Naive thymus-derived CD8-positive, alpha-beta T cell (primary cell): ENCODE measurements at places on chromosomes 13 and 19. TPM values are rescaled to one million over a fixed set of nuclear protein-coding genes. Genes with fewer than 3 reads are reported as not detected.

GRCh38 chr13:44433863-44434765, 60.5 kb downstream of the SERP2 start:
- no peak for DNase-seq
- no peak overlapping the region for H3K4me3 ChIP-seq
- peaks cover 6% of the 10 kb centered on the region for H3K27me3 ChIP-seq
- peaks cover 30% of the 10 kb centered on the region for H3K4me1 ChIP-seq

GRCh38 chr19:13153569-13154240, 3.5 kb downstream of the IER2 start:
- no peaks in the 10 kb centered on the region for H3K27me3 ChIP-seq
- H3K4me3 ChIP-seq = peak overlapping the region; percentile 98
- peaks cover 70% of the 10 kb centered on the region for H3K4me1 ChIP-seq
- peak; percentile 34 for DNase-seq

GRCh38 chr19:305240-306150, 14.3 kb upstream of the PLPP2 start:
- no peaks in the 10 kb centered on the region for H3K4me1 ChIP-seq
- peaks cover 4% of the 10 kb centered on the region for H3K36me3 ChIP-seq
- H3K27me3 ChIP-seq = no peaks in the 10 kb centered on the region
- H3K4me3 ChIP-seq = no peak overlapping the region
- no peak overlapping the region for H3K27ac ChIP-seq

DNA sequence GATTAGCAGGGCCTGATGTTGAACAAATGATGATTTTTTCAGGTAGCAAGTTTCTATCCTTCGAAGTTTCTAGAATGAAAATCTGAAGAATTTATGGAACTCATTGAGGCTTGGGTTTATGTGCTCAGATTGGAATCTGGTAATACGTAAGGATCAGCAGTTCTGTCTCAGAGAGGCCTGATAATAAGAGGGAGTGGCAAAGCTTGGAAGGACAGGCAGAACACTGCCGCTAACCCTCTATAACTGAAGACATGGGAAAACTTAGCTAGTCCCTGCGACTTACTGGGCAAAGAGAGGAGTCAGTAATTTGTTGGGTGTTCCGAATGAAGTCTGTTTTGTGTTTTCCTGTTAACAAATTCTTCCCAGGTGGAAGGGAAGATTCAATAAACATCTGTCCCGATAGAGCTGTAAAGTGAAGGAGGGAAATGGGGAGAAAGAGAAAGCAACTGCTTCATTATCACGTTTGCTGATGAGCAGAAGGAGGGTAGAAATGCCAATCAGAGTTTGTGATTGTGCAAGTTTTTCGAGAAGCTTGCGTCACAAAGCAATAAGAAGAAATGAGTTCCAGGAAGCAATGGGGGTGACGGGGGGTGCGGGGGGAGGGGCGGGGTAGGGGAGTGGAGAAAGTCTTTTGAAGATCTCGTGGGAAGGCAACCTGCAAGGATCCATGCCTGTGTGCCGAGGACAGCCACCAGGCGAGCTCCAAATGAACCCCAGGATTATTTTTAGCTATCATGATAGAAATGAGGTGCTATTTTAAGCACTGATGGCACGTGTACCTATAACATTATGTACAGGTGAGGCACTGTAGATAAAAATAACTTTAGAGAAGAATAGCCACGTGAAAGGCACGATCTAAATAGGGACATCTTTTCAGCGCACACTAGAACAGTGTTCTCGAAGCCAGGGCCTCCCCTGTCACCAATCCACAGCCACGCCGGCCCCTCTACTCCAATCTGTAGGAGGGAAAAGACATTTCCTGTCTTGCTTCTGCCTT, 224.1 kb downstream of the FGF9 start:
- H3K36me3 ChIP-seq = no peaks in the 10 kb centered on the region
- no peaks in the 10 kb centered on the region for H3K27me3 ChIP-seq
- H3K27ac ChIP-seq = no peak overlapping the region

DNA sequence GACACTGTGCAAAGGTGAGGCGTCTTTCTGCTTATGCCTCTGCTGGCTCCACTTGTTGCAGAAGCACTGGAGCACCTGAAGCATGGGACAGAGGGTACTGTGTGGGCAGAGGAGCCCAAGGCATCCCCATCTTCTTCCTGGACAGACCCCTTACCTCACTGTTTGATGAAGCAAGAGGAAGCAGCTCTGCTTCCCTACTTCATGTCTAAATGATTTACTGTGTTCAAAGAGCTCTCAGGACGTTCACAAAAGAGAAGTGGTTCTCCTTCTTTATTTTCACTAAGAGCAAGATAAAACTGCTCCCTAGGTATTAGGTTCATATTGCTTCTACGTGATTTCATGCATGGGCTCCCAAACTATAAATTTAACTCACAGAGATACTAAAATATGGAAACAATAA, 1635.4 kb upstream of the SLC10A2 start:
- no peak overlapping the region for H3K27ac ChIP-seq
- H3K36me3 ChIP-seq = no peaks in the 10 kb centered on the region
- H3K4me3 ChIP-seq = no peak overlapping the region
- H3K27me3 ChIP-seq = peaks cover 9% of the 10 kb centered on the region

DNA sequence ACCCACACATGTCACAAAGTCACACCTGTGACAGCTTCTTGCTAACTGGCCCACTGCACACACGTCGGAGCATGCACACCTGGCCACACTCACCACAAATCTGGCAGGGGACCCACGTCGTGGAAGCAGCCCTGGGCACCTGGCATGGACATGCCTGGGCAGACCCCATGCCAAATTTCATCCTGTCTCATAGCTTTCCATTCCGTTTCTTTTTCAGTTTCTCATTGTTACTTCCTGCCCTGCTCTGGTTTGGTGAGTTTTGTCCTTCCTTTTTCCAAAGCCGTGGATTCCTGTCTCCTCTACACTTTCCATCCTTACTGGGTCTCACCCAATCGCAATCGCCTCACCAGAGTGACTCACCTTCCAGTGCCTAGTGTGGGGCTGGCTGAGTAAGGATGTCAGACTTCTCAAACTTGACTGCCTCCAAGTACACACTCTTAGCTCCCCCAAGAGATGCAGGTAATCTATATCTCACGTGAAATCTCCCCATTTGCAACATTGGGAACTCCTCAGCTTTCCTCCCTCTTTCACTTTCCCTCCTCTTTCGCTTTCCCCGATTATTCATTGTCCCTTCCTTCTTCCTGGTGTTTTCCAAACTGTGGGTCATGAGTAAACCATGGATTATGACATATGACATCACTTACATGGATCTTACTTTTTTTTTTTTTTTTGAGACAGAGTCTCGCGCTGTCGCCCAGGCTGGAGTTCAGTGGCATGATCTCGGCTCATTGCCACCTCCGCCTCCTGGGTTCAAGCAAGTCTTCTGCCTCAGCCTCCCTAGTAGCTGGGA, 1.6 kb upstream of the BBC3 start:
- no peaks in the 10 kb centered on the region for H3K27me3 ChIP-seq
- no peaks in the 10 kb centered on the region for H3K36me3 ChIP-seq
- no peak for DNase-seq
- H3K4me1 ChIP-seq = peaks cover 18% of the 10 kb centered on the region
- peak overlapping the region; percentile 84 for H3K4me3 ChIP-seq
- peak overlapping the region; percentile 93 for H3K27ac ChIP-seq

- H3K4me3 ChIP-seq = no peak overlapping the region
- H3K36me3 ChIP-seq = peaks cover 7% of the 10 kb centered on the region
Measured at GRCh38 chr19:51140441-51140840, 1.7 kb upstream of the SIGLEC7 start.

DNA sequence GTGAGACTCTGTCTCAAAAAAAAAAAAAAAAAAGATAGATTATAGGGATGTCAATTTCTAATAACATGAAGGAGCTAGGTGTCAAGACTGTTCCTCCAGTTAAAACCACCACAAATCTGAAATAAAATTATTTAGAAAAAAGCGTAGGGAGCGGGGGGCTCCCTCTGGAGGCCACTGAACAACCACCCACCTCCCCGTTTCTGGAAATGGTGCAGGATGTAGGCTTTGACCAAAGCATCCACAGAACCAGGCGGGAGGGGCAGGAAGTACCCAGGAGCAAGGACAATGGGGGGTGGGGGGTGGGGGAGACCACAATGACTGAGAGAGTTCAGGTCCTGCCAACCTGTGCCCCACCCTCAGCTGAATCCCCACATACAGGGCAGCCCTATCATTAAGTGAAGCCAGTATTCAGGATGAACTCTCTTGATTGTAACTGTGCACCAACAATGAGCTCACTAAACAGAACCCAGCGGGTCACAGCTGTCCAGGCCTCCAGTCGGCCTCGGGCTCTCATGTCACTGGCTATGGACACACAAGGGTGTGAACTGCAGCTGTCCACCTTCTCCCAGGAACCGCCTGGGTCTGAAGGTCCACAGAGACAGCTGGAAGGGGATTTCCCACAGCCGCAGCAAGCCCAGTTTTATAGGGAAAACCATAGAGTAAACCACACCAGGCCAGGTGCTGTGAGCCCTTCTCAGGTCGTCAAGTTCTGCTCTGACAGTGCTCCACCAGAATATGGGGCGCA, 6.6 kb downstream of the ZSCAN18 start:
- no peak for DNase-seq
- H3K36me3 ChIP-seq = peaks cover 35% of the 10 kb centered on the region
- H3K4me1 ChIP-seq = no peaks in the 10 kb centered on the region
- H3K27me3 ChIP-seq = no peaks in the 10 kb centered on the region

DNA sequence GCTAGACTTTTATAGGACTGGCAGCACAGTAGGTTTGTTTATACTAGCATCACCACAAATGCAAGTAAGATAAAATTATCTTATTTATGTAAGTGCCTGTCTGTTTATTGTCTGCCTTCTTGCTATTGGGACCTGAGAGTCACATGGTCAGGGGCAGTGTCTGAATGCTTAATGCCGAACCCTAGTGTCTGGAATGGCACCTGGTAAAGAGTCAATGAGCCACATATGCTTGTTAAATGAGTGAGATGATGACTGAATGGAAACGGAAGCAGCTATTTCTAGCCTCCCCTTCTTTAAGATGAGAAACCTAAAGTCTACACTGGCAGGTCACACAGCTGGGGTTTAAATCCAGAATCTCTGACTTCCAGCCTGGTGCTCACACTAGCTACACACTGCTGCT, 92.2 kb downstream of the STOML3 start:
- H3K27me3 ChIP-seq = peaks cover 7% of the 10 kb centered on the region

DNA sequence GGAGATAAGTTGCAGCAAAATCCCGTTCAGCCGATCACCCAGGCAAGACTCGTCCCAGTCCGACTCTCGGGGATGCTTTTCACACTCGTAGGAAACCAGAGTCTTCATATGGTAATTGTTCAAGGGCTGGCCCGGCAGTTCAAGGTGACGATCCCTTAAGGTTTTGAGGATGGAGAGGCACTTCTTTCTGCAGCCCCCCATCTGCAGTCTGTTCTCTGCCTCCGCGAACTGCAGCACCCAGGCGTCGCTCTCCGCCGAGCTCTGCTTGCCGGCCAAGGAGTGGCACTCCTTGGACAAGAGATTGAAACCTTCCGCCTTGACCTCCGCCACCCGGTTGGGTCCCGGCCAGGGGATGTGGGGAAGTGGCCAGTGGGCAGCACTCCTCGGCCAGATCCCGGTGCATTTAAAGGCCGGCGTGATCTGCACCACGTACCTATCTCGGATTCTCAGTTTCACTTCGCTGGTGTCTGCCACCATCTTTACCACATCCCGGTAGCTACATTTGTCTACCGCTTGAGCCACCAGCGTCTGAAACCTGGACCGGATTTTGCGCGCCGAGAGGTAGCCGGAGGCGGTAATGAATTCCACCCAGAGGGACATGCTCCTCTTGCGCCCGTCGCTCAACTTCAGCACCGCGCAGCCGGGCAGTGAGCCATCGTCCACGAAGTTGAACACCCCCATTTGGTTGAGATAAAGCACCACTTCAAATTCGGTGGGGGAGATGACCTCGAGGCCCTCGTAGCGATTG, 1.1 kb downstream of the MAB21L1 start:
- H3K27ac ChIP-seq = no peak overlapping the region
- no peak for DNase-seq
- peaks cover 48% of the 10 kb centered on the region for H3K4me1 ChIP-seq
- H3K27me3 ChIP-seq = peaks cover 83% of the 10 kb centered on the region
- peak overlapping the region; percentile 83 for H3K4me3 ChIP-seq

The F10 gene
- not detected for total RNA-seq

The NLRP7 gene
- not detected for total RNA-seq

The RNF17 gene
- total RNA-seq = not detected

The TMEM272 gene
- total RNA-seq = 14.7 TPM
